Amniotic stem cell (primary cell): ENCODE measurements at places on chromosomes 7 and 10.

DNA sequence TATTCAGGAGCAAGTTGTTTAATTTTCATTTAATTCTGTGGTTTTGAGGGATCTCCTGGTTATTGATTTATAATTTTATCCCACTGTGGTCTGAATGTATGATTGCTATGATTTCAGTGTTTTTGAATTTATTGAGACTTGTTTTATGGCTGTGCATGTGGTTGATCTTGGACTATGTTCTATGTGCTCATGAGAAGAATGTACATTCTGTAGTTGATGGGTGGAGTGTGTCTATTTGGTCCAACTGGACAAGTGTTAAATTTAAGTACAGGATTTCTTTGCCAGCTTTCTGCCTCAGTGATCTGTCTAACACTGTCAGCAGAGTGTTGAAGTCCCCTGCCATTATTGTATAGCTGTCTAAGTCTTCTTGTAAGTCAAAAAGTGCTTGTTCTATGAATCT lies 34.8 kb upstream of the KIF5B start:
- no peak for DNase-seq

GRCh38 chr10:94210440-94211168 lies 152.1 kb downstream of the NOC3L start:
- no peak for DNase-seq

GRCh38 chr10:120607016-120607709 lies 150.1 kb downstream of the PLPP4 start:
- DNase-seq: peak; percentile 20

DNA sequence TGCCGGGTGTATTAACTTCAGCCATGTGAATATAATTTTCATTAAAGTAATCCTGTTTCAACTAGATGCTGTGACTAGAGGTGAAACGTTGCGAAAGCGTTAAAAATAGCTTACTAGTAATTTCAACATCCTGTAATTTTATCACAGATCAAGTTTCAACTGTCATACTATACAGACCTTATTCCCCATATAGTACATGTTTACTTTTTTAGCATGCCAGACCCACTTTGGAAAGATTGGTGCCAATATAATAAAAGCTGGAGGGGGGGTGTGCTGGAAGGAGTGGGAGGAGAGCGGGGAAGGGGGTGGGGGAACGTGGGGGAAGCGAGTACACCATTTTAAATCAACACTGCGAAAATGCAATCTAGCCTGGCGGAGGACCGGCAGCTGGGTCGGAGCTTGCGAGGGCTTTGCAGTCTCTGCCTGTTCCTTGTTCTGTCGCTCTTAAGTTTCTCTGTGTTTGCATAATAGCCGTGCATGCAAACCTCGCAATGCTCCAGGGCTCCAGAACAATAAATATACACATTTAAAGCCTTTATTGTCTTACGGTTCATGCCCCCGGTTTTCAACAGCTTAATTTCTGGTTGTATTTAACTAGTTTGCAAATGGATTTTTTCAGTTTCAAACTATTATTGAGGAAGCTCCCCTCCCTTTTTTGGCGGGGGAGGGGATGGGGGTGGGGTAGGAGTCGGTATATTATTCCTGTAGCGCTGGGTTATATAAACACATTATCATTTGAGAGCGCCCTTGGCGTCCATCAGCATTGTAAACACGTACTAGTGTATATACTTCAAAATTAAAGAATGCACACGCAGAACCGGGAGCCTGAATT lies 1.3 kb upstream of the ARID5B start:
- DNase-seq: no peak

DNA sequence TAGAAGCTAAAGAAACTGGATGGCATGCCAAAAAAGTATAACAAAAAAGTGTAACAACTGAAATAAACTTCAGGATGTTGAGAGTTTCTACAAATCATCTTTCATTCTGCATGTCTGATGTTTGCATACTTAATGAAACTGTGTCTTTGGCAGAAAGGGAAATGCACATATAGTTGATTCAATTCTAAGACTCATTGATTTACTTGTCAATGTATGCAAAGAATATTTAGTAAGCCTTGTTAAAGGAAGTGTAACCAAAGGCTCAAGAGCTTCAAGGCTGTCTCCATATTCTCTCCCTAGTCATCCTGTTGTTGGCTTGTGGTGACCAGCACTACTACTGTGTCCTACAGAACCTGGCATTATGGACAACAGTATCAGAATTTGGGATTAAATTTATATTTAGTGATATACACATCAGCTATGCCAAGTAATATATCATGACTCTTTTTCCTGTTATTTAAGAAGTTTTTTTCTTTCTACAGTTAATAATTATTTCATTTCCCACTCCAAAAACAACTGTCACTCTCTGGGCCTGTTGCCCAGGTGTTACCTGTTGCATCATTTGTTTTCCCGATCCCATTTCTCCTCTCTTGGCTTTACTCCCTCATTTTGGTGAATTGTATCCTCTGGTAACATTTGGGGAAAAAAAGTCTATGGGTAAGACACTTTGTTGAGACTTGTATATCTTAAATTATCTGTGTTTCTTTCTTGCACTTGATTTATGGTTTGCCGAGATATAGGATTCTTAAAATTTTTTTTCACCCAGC lies 226.6 kb upstream of the BMPER start:
- no peak for DNase-seq

GRCh38 chr10:8594711-8595110 lies 540.2 kb downstream of the GATA3 start:
- DNase-seq: no peak

- DNase-seq: no peak
Measured at GRCh38 chr10:125213541-125214282, 53.3 kb upstream of the CTBP2 start.

- DNase-seq: no peak
Measured at GRCh38 chr7:111029574-111030251, 61.2 kb upstream of the LRRN3 start.

GRCh38 chr7:6482307-6482706 lies 34.6 kb upstream of the DAGLB start:
- no peak for DNase-seq

DNA sequence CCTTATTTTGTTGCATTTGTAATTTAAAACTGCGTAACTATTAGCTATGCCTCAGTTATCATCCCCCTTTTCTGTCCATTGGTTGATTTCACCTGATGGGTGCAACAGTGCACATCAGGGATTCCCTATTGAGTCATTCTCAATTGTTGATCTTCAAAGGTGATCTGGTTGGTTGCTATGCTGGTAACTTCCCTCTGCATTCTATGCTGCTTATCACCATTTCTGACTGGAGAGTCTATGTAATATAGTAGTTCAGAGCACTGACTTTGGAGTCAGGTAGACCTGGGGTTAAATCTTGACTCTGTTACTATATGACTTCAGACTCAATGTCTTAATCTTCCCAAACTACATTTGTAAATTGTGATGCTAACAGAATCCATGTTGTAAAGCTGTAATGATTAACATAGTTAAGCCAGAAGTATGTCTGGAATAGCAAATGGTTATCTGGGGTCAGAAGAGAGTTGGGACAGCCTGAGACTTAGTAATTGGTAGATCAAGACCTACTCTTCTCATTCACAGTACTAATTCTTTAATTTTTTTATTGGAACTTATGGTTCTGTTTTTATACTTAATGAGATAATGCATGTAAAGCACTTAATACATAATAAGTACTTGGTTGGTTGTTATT lies 38.1 kb downstream of the EXOC6 start:
- no peak for DNase-seq

DNA sequence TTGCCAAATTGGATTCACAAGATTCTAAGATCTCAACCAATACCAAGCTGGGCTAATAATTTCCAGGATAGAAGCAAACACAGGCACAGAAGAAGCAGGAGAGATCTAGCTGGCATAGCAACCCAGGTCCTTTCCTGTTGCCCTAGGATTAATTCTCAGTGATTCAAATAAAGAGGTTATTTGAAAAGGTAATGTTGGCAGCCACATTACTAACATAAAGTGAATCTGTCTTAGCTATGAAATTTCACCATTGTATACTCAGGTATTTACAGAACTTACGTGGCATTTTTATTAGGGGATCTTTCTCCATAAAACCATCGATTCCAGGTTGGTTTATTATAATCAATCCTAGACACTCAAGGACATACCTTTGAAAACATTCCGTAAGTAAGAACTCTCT lies 379.3 kb upstream of the POM121L12 start:
- no peak for DNase-seq
